ENCODE measurements at places on chromosomes 16 and 17. TPM values are rescaled to one million over a fixed set of nuclear protein-coding genes. Genes with fewer than 3 reads are reported as not detected.
A peak's percentile ranks its signal among the peaks of the same experiment; 100 is the strongest.

DNA sequence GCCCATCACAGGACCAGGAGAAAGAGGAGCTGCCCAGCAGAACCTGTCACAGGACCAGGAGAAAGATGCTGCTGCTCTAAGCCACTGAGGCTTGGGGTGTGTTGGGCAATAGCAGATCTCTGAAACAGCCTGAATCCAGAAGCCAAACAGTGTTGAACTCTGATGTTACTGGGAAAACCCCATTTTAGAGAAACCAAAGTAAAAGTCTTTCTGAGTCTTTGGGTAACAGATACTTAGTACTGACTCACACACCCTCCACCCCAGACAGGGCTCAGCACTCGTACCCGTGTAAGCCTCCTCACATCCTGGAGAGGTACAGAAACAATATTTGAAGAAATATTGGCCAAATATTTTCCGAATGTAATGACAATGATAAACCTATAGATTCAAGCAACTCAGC is 82.8 kb upstream of the GNG13 start:
- no peak for DNase-seq

DNA sequence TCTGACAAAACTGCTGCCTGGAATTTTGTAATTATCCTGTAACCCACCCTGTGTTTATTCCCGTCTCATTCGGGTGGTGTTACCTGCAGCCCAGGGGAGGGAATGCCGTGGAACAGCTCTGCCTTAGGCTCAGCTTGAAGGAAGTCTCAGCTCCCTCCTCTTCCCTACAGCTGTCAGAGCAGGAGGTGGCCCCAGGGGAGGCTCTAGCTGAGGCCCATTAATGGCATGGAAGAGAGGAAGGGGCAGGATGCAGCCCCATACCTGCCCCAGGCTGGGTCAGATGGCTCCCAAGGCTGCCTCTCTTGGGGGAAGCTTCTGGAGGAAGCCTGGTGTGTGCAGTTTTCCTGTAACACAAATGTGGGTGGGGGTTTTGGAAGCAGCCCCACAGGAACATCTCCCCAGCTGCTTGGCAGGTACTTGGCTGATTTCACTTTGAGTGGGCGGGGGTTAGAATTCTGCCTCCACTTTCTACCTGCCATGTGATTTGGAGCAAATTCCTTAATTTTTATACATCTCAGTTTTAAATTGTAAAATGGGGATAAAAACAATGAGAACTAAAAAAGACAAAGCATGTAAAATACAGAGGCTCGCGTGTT is 103.9 kb downstream of the MGAT5B start:
- no peak for DNase-seq

DNA sequence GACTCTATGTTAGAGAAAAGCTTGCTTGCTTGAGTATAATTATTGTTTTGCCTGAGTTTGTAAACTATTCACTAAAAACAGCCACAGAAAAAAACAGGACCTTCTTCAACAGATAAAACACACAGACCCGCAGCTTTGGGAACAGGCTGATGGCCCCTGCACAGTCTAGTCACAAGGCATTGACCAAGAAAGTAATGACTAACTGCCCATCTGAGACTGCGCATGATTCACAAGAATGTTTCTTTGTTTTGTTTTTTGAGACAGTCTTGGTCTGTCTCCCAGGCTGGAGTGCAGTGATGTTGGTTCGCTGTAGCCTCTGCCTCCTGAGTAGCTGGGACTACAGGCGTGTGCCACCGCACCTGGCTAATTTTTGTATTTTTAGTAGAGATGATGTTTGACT is 2.8 kb upstream of the ZKSCAN2 start:
- no peak for DNase-seq

The TBC1D26 gene
- 0.35 TPM for polyA plus RNA-seq

DNA sequence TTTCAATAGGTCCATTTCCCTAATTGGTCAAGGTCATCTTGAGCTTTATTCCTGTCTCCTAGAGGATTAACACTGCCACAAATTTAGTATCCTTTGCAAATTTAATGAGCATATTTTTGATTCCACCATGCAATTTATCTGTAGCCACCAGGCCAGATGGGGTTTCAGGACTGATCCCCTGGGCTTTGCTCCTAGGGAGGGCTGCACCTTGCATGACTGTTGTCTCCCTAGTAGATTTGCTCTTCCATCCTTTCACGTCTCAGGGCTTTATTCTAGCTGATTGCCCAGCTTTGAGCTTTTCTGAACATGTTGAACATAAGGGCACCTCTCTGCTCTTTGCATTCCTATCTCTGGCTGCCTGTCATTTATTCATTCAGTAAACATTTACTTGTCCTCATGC is 7.7 kb upstream of the KCNH6 start:
- no peak for DNase-seq

DNA sequence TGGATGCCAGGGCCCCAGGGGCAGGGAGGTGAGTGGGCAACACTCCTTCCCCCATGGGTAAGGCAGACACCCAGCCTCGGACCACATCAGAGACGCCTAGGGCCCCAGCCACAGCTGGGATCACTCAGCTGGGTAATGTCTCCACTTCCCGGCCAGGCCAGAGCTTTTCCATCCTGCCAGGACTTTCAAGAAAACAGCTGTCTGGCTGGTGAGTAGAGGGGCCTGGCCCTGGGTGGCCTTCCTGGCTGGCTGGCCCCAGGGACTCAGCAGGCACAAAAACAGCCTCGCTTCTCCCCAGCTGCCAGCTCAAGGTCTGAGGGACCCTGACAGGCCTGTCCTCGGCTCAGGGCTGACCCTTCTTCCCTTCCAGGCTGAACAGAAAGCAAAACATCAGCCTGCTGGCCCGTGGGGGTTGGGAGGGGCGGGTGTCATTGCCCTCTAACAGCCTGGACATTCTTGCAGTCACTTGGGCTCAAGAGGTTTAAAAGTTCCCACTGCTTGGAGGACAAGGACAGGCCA is 45.3 kb upstream of the JPH3 start:
- no peak for DNase-seq

The USP6 gene
- 30.0 TPM for polyA plus RNA-seq

- no peak for DNase-seq
These were observed 32.2 kb upstream of the MLKL start for GRCh38 chr16:74732707-74733350.

The DNAI2 gene
- polyA plus RNA-seq = 0.14 TPM

The IGF2BP1 gene
- 10.5 TPM for polyA plus RNA-seq

- no peak for DNase-seq
These were observed 887 bp downstream of the ZBTB4 start for GRCh38 chr17:7478276-7479212.

The CHAD gene
- polyA plus RNA-seq = 4.0 TPM

- peak; percentile 68 for DNase-seq
These were observed 15.1 kb upstream of the SLC52A1 start for GRCh38 chr17:5050278-5050677.

DNA sequence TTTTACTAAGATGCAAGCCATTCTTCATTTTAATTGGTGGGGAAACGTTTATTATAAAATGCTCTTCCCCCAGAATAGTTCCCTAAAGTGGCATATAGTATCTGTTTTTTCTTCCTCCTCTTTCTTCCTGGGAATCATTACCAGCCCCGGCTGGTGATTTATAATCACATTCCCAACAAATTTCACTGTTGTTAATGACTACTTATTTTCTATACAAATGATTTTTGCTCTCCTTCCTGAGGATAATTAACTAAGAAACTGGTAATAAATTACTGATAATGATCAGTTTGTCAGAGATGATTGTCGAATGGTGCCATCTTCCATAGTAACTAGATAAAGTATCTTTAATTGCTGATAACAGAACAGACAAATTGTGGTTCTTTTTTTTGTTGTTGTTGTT is 785.5 kb upstream of the RBFOX1 start:
- DNase-seq = no peak

GRCh38 chr17:78062596-78062995 is 66.0 kb downstream of the TMC6 start:
- DNase-seq = no peak

The SLC12A3 gene
- polyA plus RNA-seq = 0.11 TPM

All from forelimb muscle (tissue), 1 donor.